CD4-positive, alpha-beta T cell treated with Interleukin-12 subunit alpha and Interleukin-12 subunit beta, for 1 hour (primary cell): ENCODE measurements at places on chromosomes 6 and 20.

GRCh38 chr20:41411391-41411847 is 44.8 kb upstream of the EMILIN3 start:
- no peak for DNase-seq

DNA sequence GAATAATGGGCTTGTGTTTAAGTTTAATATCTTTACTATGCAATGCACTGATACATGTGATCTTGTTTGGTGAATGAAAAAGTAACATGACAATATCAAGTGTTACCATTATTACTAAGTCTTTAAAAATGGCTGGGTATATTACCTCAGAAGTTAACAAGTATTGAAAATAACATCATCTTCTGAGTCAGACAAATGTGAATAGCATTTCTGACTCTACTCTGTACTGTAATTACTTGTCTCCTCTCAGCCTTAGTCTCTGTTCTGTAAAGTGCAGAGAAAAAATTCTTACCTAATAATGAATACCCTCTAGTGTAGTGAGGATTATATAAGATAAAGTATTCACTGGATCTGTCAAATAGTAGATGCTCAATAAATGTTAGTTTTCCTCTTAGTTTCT is 47.0 kb upstream of the GCLC start:
- no peak for DNase-seq

DNA sequence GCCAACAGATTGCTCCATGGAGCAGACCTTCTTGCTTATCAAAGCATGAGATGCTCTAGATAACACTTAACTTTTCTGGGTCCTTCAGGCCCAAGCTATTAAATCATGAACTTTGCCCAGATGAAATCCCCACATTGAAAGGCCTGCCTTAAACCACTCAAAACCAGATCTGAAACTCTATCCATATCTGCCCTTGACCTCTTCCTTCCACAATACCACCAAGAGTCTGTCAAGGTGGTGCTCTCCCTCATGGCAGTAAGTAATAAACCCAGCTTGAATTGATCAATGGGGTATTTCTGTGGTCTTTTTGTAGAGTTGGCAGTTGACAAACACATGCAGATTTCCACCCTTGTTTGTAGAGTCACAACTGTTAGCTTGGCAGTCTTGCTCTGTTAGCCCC is 135.5 kb downstream of the ISM1 start:
- DNase-seq = no peak

DNA sequence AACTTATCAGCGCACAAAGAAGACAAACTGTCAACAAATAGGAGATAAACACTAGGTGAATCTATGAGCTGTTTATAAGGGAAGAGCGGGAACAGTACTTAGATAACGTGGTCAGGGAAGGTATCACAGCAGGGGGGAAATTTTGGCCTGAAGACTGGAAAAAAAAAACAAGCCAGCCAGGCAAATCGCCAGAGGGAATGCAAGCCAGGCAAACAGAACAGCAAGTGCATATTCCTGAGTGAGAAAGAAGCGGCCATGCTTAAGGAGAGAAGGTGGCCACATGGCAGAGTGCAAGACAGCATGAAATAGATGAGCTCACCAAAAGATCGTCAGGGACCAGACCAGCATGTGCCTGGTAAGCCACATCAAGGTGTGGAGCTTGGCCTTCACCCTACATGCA is 466.5 kb upstream of the ARID1B start:
- no peak for DNase-seq

DNA sequence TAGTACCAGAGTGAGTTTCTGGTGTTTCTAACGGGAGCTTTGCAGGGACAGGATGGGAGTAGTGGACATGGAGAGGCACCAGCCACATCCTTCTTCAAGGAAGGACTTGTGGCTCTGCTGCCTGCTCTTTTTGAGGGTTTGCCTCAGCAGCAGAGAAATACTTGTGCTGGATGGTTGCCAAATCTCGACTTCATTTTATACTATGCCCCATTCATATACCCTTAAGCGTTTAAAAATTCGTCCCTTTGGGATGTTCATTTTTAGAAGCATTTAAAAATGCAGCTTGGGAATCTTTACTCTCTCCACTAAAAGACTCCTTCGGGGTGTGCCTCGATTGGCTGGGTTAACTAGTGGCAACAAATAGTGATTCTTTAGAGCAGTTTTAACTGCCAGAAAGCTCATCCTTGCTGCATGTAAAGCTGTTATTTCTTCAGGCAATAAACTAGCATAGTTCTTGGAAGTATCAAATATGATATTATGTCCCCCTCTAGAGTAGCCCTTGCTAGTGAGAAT is 126.5 kb upstream of the B3GAT2 start:
- no peak for DNase-seq

- no peak for DNase-seq
Observed at GRCh38 chr20:4318891-4319290, 303.5 kb upstream of the RNF24 start.

- DNase-seq = no peak
Observed at GRCh38 chr6:27847706-27848105, 64.5 kb downstream of the OR2B2 start.

DNA sequence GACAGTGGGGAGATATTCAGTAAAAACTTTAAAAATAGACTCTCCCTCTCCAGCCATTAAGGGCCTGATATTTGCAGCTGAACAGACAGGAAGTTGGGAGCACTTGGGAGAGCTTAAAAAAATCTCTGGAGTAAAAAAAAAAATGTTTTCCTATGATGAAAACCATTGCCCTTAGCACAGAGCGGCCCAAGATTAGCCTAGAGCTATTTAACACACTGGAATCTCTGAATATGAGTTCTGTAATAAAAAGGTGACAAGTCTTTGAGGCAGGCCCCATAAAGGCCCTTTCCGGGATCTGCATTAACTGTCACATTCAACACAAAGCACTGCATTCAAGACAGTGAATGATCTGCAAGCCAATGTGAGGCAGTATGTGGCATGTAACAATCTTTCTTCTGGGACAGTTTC is 393.7 kb downstream of the ZFAND3 start:
- DNase-seq = no peak

DNA sequence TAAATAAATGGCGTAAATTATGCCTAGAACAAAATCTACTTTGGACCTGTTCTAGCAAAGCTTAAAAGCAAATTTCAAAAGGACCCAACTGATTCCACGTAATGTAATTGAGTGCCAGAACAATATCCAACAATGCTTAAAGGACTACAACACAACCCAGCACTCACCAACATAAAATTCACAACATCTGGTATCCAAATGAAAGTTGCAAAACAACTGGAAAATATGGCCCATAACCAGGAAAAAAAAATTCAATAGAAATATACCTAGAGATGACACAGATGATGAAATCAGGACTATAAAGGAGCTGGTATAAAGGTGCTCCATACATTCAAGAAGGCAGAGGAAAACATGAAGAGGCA is 14.1 kb downstream of the TUBB2B start:
- no peak for DNase-seq
